Muscle of back (tissue), 13 donors: ENCODE measurements at places on chromosomes 11 and 22.

DNA sequence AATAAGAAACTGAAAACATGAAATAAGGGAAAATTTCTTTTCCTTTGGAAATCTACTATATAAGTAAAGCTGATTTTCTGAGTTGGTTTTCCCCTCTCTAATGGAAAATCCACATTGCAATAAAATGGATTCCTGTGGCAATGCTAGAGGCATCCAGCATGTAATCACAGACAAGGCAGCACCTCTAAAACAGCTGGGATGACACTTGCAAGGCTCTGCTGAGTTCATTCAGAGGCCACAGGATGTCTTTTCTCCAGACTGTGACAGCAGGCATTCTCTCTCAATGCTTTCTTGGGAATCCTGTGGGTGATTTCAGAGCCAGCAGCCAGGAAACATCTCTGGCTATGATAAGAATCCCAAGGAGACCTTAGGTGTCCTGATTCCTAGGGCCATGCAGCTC, 201.3 kb upstream of the BLID start:
- DNase-seq: no peak

GRCh38 chr11:59267736-59268475, 55.2 kb upstream of the MPEG1 start:
- no peak for DNase-seq

- DNase-seq: no peak
Observed at GRCh38 chr11:34261820-34262219, 96.0 kb downstream of the ABTB2 start.

- peak; percentile 62 for DNase-seq
Observed at GRCh38 chr11:64448599-64449380, 89.8 kb downstream of the RPS6KA4 start.

- no peak for DNase-seq
Observed at GRCh38 chr22:16774911-16775500, 50.2 kb downstream of the XKR3 start.

GRCh38 chr11:121810291-121810690, 305.7 kb downstream of the BLID start:
- no peak for DNase-seq

GRCh38 chr11:27711725-27712124, 11.5 kb upstream of the BDNF start:
- DNase-seq: no peak
